ENCODE measurements at places on chromosomes 11 and 22.

GRCh38 chr11:3204141-3205015 lies 14.2 kb downstream of the MRGPRG start:
- no peak for DNase-seq

GRCh38 chr11:2352420-2352819 lies 24.7 kb upstream of the CD81 start:
- no peak for DNase-seq

DNA sequence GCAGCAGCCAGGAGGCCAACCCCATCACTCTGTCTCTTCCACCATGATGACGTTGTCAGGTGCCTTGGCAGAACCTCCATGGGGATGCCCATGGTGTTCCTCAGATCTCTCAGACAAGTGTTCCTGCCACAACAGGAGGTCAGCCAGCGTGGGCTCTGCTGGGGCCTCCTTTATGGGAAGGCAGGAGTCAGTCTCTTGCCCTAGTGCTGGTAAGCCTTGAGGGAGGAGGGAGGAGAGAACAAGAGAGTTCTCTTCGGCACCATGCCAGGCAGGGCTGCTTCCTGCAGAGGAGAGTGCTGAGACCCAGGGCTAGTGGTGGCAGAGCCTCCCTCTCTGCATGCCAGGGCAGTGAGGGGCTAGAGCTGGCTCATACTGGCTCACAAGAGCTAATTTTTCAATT lies 32.5 kb downstream of the GNAZ start:
- DNase-seq, result no peak

DNA sequence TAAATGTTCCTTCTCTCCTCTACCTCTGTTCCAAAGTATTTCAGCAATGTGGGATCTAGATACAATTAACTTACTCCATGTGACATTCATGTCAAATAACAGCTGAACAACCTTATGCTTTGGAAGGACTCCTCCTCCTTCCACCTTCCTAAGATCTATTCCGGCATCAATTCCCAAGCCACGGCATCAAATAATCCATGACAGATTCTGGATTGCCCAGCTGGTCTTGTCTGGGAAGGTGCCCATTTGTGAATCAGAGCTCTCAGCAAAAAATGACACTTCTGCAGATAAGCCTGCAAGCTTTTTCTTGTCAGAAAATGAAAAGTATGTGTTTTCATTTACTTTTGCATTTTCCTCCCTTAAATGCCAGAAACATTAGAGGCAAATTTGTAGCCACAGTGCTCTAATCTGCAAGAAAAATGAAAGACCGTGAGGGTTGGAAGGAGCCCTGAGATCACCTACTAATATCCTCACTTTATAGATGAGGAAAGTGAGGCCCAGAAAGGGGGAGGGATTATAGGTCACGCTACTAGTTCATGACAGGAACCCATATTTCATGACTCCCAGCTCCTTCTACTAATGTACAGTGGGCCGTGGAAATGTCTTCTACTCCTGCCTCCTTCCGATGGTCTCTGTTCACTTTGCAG lies 124.0 kb downstream of the ME3 start:
- DNase-seq, result no peak

GRCh38 chr11:66328302-66329144 lies 7.7 kb downstream of the RIN1 start:
- DNase-seq, result no peak

DNA sequence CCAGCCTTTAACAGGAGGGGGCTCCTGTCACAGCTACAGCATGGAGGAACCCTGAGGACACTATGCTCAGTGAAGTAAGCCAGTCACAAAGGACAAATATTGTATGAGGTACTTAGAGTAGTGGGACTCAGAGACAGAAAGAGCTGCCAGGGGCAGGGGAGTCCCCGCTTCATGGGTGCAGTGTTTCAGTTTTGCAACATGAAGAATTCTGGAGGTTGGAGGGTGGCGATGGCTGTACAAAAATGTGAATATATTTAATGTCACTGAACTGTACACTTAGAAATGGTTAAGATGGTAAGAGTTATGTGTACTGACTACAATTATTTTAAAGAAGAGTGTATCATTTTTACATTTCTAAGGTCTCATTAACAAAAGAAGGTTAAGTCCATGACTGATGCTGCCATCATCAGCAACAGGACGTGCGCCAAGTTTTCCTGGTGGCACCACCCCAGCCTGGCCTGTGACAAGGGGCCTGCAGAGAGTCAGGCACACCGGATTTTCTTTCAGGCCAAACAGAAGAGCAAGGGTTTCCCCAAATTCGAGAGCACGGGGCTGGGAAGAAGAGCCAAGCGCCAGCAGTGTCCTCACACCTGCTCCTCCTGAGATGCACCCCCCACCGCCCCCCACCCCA lies 22.1 kb downstream of the YPEL1 start:
- DNase-seq, result no peak

DNA sequence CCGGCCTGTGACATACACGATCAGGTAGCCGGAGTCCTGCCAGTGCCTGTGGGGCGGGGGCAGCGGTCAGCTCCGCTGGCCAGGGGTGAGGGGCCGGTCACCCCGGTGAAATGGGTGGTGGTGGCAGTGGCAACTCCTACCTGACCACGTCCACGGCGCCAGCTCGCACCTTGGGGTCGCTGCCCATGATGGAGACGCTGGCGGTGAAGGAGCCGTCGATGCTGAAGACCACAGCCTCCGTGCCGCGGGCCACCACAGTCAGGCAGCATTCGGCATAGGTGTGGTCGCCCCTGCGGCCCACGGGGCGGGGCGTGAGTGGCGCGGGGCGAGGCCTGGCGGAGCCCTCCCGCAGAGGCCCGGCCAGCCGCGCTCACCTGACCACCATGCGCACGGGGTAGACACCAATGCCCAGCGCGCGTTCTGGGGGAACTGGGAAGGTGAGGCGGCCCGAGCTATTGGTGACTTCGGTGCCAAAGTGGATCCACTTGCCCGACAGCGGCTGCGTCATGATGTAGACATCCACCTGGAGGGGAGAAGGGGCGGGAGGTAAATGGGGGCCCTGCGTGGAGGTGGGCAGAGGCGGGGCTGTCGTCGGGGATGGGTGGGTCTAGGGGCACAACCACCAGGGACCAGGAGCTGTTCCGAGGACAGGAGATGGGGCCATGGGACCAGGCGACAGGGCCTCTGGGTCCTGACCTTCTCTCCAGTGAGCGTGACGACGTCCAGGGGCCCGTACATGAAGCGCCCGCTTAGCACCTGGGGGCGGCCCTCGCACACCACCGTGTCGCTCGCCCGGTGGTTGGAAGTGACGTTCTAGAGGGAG lies 10.9 kb downstream of the AIP start:
- no peak for DNase-seq

DNA sequence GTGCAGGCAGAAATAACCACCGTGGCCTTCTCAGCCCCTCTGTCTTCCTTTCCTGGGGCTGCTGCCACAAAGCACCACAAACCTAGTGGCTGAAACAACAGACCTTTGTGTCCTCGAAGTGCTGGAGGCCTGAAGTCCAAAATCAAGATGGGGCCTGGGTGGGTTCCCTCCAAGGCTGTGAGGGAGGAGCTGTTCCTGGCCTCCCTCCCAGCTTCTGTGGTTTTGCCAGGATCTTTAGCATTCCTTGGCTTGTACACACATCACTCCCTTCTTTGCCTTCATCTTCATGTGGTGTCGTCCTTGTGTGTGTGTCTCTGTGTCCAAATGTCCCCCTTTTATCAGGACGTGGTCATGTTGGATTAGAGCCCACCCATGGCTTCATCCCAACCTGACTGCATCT lies 29.0 kb upstream of the PARVG start:
- no peak for DNase-seq

DNA sequence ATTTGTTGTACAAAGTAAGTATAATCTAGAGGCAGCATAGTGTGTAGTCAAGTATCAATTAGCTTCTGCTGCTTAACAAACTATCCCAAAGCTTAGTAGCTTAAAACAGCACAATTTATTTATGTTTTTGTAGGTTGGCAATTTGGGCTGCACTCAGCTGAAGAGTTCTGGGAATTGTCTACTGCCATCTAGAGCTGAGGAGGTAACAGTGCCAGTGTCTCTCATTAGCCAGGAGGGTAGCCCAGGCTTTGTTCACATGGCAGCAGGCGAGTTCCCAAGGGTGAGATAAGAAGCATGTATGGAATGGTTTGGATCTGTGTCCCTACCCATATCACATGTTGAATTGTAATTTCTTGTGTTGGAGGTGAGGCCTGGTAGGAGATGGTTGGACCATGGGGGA lies 45.8 kb upstream of the SLN start:
- DNase-seq, result no peak

DNA sequence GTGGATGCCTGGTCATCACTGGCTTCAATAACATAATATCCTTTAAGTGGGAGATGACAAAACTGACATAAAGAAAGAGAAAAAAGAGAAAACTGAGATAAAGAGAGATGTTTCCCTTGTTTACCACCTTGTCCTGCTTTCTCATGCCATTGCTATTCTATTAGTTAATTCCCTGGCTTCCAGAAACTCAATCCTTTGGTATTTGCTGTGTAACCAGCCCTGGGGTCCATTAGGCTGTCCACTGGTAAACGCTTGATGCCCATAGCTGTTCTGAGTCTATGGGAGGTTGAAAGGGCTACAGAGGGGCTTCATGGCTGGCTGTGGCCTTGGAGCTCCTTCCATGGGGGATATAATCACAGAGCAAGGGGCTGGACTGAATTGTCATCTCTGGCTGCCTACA lies 243.4 kb upstream of the PLET1 start:
- no peak for DNase-seq

DNA sequence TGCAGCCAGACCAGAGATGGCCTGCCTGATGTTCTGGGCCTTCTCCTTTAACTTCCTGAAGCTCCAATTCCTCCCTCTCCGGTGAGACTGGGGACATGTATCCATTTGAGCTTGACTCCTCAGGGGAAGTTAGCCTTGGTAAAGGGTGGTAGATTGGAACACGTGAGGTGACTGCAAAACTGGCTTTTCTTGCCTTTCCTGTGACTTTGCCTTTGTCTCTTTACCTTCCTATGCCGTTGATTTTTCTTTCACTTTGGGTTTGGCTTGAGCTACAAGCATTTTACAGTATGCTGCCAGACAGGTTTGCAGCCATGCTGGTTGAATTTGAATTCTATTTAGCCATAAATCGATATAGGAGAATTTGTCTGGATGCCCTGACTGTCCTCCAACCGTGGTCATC lies 16.8 kb upstream of the GLYATL1 start:
- no peak for DNase-seq

- DNase-seq, result no peak
These were observed 444.5 kb downstream of the NELL1 start for GRCh38 chr11:21113876-21114275.

DNA sequence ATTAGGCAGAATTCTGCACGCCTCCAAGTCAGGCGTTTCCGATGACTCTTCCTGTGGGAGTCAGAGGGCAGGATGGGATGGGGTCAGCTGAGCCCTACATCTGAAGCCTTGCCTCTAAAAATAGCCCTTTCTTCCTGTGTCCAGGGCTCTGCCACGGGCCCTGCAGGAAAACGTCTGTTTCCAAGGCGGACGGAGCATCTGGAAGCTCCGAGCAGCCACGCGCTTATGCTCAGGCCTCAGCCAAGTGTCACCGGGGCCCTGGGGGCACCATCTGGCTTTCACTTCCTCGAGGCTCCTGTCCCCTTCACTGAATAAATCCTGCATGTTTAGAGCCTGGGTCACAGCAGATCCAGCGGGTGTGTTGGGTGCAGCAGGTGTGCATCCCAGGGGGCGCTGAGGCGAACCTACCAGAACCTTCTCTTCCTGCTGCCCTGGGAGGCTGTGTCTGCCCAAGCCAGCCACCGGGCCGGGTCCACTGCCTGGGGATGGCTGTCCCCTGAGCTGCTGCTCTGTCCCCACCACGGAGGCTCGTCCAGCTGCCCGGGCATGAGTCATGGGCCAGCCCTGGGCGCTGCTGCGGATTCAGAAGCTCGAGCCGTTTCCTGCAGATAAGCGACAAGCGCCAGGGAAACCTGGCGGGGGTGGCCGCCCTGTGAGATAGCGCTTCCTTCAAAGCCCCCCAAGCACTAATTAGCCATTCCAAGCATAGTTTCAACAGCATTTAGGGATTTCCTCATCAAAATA lies 32.0 kb upstream of the LINC01488 start:
- DNase-seq, result peak; percentile 43

- DNase-seq, result no peak
These were observed 397.0 kb downstream of the NTM start for GRCh38 chr11:131767421-131767820.

DNA sequence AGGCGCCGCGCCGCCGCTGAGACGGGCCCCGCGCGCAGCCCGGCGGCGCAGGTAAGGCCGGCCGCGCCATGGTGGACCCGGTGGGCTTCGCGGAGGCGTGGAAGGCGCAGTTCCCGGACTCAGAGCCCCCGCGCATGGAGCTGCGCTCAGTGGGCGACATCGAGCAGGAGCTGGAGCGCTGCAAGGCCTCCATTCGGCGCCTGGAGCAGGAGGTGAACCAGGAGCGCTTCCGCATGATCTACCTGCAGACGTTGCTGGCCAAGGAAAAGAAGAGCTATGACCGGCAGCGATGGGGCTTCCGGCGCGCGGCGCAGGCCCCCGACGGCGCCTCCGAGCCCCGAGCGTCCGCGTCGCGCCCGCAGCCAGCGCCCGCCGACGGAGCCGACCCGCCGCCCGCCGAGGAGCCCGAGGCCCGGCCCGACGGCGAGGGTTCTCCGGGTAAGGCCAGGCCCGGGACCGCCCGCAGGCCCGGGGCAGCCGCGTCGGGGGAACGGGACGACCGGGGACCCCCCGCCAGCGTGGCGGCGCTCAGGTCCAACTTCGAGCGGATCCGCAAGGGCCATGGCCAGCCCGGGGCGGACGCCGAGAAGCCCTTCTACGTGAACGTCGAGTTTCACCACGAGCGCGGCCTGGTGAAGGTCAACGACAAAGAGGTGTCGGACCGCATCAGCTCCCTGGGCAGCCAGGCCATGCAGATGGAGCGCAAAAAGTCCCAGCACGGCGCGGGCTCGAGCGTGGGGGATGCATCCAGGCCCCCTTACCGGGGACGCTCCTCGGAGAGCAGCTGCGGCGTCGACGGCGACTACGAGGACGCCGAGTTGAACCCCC lies 798 bp downstream of the BCR start:
- no peak for DNase-seq

- DNase-seq, result no peak
These were observed 20.1 kb downstream of the ELP4 start for GRCh38 chr11:31529701-31530100.

DNA sequence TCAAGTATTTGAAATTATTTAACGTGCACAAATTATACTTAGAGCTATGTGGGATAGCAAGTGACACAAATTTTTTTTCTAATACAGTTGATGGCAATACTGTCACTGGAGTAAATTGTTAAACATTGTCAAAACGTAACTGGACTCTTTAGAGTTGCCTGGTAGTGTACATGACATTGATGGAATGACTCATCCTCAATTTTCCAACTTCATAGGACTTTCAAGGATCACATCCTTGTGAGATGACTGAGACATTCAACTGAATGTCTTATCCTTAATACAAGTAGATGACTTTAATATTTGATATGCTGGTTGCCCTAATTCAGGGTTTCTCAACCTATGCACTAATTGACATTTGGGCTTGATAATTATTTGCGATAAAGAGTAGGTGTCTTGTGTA lies 310.0 kb downstream of the SWAP70 start:
- DNase-seq, result no peak

- DNase-seq, result no peak
These were observed 304.1 kb upstream of the PITPNB start for GRCh38 chr22:28222976-28223745.
